Activated CD4-positive, alpha-beta T cell treated with anti-CD3 and anti-CD28 coated beads, Interleukin-2, amount 50 U/mL, for 1 hour (primary cell): ENCODE measurements at places on chromosomes 3 and 15.

- no peak for DNase-seq
Observed at GRCh38 chr3:133701435-133702358, 40.0 kb upstream of the TOPBP1 start.

- no peak for DNase-seq
Observed at GRCh38 chr3:9066775-9067174, 103.5 kb upstream of the RAD18 start.

- DNase-seq: no peak
Observed at GRCh38 chr3:127987309-127987995, 64.8 kb upstream of the SEC61A1 start.

- no peak for DNase-seq
Observed at GRCh38 chr3:112617285-112617684, 23.7 kb downstream of the CCDC80 start.

DNA sequence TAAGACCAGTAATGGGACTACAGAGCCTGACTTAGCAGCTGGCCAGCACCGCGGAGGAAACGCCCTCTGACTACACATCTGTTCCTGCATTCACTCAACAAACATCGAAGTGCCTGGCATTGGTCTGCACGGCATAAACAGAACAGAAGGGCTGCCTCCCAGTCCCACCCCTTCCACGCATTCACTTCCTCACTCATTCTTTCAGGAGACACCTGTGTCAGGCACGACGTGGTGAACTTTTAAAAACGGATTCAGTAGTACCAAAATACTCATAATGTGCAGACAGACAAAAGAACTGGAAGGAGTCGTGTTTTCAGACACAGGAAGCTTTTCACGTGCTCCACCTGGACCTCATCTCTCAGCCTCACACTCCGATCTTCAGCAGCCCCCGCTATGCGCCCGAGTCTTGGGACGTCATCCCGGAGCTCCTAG, 123.3 kb downstream of the XXYLT1 start:
- peak; percentile 8 for DNase-seq

GRCh38 chr3:53111822-53112221, 18.4 kb downstream of the RFT1 start:
- no peak for DNase-seq

DNA sequence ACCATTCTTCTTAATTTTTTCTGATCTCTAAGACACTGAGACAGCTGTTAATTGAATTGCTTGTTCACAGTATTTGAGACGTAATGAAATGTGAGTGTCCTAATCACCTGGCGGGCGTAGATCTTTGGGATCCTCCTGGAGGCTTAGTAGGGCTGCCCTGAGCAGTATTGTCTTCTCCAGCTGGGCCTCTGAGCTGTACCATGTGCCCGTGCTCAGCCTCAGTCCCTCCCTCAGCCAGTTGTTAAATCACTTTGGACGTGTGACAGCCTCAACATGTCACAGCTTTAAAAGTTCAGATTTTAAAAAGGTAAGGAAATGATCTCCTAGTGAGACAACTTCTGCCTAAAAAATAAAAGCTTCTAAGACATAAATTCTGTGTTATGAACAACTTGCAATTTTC, 35.5 kb downstream of the IGF1R start:
- no peak for DNase-seq

GRCh38 chr15:49212897-49213296, 42.9 kb downstream of the GALK2 start:
- DNase-seq: no peak

DNA sequence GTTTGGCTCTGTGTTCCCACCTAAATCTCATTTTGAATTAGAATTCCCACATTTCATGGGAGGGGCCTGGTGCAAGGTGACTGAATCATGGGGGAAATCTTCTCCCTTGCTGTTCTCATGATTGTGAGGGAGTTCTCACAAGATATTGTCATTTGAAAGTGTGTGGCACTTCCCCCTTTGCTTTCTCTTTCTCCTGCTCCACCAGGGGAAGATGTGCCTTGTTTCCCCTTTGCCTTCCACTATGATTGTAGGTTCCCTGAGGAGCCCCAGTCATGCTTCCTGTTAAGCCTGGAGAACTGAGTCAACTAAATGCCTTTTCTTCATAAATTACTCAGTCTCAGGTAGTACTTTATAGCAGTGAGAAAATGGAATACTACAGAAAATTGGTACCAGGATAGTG, 157.2 kb upstream of the TPRG1 start:
- DNase-seq: no peak

DNA sequence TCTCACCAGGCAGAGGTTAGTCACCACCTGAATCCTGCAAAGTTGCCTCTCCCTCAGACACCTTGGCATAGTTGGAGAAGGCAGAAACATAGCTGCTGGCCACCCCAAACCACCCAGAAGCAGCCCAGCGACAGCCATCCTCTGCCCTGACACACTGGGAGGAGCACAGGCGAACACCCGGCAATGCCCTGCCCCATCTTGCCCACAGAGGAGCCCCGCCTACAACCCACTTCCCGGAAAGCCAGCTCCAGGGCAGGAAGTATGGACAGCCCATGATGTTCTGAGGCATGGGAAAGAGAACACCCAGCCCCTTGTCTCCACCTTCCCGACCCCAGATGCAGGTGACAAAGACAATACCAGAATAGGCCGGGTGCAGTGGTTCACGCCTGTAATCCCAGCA, 12.6 kb upstream of the SHISA5 start:
- no peak for DNase-seq

GRCh38 chr15:90812171-90812957, 56.0 kb upstream of the FURIN start:
- no peak for DNase-seq

DNA sequence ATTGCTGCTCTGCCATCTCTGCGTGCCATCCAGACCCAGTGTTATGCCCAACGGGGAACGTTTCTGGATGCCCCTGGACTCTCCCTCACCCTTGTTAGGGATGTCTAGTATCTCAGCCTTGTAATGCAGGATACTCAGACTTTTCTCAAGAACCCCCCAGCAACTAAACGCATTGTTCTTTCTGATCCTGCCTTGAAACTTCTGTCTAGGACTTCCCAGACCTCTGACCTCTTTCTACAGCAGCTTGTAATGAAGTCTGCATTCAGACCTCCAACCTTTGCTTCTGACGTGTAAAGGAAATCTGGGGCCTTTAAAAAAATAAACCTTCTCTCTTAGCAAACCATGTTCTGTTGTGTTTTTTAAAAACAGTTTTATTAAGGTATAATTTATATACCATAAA, 139.5 kb downstream of the KCNAB1 start:
- DNase-seq: no peak

DNA sequence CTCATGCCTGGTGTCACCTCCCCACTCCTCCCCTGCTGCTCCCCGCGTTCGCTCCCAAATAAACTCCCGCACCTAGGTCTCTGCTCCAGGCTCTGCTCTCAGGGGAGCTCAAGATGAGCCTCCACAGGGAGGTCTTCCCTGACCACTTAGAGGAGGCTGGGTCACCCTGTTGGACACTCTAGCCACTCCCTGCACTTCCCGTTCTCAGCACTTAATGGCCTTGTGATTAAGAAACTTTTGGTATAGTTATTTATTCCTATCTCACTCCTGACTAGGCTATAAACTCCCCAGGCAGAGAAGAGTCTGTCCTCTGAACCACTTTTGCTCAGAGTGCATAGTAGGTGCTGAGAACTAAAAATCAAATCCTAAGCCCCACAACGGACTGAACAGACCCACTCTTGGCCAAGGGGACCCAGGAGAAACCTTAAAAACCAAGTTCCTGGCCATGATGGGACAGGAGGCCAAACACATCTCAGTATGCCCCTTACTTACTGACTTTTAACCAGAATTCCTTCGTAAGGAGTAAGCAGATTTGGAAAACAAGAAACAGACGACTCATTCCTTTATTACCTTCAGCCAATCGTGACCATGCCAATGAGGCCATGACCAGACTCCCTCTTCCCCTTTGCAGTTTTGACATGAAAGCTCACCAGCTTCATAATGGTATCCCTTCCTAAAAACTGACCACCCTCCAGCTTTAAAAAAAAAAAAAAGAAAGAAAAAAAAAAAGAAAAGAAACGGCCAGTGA, 69.0 kb upstream of the HRH1 start:
- DNase-seq: no peak

GRCh38 chr15:81296673-81297072, 27.3 kb downstream of the STARD5 start:
- DNase-seq: peak; percentile 60

DNA sequence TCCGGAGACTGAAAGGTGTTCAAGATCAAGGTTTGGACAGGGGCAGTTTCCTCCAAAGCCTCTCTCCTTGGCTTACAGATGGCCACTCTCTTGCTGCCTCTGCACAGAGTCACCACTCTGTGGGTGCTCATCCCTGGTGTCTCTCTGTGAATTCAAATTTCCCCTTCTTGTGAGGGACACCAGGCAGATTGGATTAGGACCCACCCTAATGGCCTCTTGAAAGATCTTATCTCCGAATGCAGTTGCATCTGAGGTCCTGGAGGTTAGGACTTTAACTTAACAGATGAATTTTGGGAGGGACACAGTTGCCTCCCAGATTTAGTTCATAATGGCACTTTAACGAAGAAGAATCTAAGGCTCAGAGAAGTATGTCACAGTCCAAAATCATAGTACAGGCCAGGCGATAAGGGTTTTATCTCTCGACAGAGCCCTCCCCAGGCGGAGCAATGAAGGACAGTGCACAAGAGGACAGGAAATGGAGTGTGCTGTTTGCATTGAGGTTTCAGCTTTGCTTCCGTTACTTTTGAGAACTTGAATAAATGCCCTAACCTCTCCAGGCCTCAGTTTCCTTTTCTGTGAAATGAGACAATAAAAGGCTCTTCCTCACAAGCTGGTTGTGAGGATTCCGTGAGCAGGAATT, 38.9 kb upstream of the KIF23 start:
- no peak for DNase-seq

GRCh38 chr15:79329171-79329611, 18.3 kb downstream of the TMED3 start:
- DNase-seq: no peak

GRCh38 chr15:26628071-26628470, 144.8 kb downstream of the GABRB3 start:
- DNase-seq: no peak

DNA sequence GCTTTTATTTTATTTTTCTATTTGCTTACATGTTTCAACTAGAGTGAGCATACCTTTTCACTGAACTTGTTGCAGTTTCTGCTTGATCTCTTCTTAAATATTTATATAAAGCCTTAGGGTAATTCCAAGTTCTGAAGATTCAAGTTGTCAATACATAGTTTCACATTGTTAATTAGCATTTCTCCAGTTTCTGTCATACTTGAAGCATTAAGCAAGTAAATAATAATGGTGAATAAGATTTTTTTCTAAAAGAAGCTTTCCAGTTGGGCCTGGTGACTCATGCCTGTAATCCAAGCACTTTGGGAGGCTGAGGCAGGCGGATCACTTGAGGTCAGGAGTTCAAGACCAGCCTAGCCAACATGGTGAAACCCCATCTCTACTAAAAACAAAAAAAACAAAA, 53.9 kb downstream of the CALML4 start:
- DNase-seq: no peak

DNA sequence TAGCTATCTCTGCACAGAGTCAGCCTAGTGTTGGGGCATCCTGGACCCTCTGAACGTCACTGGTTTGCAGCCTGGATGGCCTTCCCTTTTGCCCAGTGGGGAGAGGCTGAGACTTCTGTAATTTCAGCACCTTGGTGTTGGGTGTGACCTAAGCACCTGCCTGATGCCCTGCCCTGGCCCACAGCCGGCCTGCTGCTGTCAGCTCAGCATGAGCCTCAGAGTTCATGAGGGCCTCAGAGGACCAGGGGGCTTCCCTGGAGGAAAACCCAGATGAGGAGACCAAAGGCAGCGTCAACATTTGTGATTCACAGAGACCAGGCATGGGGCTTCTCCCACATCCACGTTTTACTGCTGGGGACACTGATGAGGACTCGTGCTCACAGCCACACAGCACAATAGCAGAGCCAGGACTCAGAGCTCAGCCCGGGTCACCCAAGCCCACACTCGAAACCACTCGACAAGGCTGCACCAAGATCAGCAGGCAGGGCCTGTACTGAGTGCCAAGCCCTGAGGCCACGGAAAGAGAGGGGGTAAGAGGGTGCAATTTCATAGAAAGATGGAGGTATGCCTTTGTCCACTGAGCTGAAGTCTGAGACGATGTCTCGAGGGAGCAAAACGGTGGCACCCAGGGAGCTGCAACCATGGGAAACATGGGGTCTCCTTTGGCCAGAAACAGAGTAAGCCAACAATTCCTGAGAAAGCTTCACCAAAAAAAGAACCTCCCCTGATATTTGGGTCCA, 9.9 kb upstream of the GP9 start:
- no peak for DNase-seq

DNA sequence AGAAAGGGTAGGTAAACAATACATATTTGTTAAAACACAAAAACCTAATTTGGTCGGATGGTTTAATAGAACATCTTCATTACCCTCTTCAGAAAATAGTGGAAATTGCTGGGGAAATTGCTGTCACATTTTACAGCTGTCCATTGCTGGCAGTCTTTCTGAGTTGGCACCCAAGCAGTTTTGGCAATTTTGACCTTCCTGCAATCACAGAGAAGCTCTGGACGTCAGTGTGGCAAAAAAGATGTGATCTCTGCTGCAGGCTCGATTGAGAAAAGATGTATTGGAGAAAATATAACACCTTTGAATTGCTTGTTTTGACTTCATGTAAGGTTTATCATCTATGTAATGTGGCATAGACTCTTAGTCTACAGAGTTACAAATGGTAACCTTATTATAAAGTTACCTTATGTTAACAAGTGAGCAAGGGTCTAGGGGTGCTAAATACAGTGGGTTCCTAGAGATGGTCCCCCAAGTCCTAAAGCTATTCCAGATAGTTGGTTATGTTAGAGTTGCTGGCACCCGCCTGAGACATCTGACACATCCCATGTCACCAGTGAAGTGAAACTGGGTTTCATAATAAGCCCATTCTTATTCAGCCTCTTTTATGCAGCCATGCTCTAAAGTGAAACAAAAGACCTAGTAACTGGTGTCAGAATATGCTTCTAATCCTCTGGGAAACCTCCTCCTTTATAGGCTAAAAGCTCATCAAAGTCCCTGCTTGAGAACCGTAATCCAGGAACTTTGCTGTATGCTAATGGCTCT, 14.0 kb downstream of the UBE2E1 start:
- no peak for DNase-seq

DNA sequence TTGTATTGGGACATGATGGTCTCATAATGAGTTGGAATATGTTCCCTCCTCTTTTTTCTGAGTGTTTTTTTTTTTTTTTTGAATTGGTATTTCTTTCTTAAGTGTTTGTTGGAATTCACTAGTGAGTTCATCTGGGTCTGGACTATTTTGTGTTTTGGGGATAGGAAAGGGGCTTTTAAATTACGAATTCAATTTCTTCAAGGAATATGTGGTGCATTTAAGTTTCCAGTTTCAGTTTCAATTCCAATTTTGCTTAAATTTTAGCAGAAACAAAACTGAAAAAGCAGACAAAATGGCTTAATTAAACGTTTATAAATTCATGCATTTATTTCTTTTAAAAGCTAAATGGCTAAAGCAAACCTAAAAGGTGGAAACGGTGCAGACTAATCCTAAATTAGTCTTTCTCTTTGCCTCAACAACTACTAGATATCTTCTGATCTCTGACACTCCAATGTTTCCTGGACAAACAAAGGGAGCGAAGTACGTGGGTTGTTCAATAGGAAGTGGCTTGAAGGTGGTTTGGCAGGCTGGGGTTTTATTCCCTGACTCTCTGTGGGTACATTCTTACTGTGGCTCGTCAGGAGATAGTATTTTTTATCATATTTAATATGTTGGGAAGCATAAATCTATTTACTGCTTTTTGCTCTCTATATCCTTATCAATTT, 50.0 kb upstream of the CORO2B start:
- no peak for DNase-seq
